Cerebellum (tissue), 4 donors: ENCODE measurements at places on chromosomes 3 and 15. TPM values are rescaled to one million over a fixed set of nuclear protein-coding genes. Genes with fewer than 3 reads are reported as not detected.

The EEFSEC gene
- total RNA-seq: 5.8 TPM

The SERINC4 gene
- total RNA-seq: not detected

The ISLR2 gene
- total RNA-seq: 104 TPM

The JMJD7 gene
- 1.6 TPM for total RNA-seq

The MESP2 gene
- 0.27 TPM for total RNA-seq

The CPN2 gene
- not detected for total RNA-seq

The FAIM gene
- total RNA-seq: 14.2 TPM

The GHSR gene
- total RNA-seq: not detected

The DUOXA2 gene
- total RNA-seq: not detected

- DNase-seq: no peak
These were observed 321.5 kb upstream of the CBLB start for GRCh38 chr3:106190296-106190695.

- DNase-seq: peak; percentile 48
These were observed 84.6 kb downstream of the CD47 start for GRCh38 chr3:108006077-108006771.

GRCh38 chr15:68389041-68389930, 42.7 kb downstream of the ITGA11 start:
- no peak for DNase-seq

- no peak for DNase-seq
These were observed 7.1 kb upstream of the HCN4 start for GRCh38 chr15:73375755-73376305.

- no peak for DNase-seq
These were observed 13.2 kb upstream of the LARP6 start for GRCh38 chr15:70866982-70867641.

DNA sequence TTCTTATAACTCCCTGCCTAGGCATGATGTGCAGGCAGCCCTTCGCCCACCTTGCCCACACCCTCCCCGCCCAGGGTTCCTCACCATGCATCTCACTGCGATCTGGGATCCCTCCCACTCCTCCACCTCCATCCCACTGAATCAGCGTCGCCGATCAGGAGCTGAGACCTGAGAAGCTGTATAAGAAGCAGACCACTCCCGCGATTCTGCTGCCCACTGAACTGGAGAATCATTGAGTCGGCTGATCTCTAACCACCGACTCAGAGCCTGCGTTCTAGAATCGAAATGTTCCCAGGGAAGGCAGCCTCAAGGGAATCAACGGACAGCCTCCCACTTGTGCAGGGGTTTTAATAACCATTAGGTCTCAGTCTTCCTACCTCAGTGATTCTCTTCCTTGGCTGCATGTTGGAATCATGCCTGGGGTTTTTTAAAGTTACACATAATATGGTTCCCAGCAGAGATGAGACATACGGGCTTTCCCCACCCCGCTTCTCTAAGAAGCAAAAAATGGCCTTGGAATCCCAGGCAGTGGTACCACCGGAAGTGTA, 60.2 kb downstream of the TMEM44 start:
- DNase-seq: no peak

DNA sequence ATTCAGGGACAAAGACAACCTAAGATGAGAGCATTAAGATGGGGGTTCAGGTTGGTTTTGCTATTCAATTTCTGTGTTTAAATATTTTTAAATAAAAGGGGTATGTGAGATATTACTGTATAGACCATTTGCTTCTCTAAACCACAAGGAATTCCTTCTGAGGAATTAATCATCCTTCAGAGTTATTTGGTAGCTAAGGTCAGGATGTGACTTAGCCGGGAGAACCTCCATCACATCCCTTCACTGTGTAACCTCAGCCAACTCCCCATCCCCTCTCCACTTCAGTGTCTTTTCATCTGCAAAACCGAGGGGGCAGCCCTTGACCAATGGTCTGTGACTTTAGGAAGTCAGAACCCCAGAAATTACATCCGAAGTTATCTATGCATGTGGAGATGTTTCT, 48.7 kb upstream of the SKOR1 start:
- DNase-seq: no peak

GRCh38 chr15:68340726-68341671, 63.5 kb downstream of the FEM1B start:
- DNase-seq: no peak

DNA sequence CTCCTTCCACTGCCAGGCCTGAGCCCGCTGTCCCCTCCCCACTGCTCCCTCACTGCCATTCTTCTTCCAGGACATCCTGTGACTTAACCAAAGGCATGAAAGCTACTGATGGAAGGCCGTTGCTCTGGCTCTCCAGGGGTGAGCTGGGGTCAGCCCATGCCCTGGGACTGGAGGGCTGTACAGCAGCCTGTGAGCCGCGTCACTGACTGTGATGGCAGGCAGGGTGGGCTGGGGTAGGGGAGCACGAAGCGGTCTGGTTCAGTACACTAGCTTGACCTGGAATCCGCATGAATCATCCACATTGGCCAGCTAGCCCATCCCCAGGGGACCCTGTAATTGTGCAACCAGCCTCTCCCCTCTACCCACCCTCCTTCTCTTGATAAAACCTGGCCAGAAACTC, 30.8 kb downstream of the CORO2B start:
- DNase-seq: no peak

DNA sequence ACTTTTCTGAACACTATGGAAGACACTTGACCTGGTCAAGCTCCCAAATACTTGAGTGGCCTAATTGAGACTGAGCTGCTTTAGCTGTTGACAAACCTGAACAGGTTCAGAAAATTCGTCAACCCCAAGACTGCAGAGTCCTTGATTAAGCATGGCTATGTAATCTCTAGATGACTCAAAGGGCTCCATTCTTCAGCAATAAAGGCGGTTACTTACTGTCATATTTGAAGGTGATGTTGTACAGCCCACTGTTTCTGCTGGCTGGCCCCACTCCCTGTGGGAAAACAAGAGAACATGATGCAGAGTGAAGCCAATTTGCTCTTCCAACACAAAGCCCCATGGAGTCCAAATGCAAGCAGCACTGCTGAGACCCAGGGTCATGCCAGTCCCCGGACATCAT, 45.1 kb downstream of the IL17RD start:
- no peak for DNase-seq

- peak; percentile 90 for DNase-seq
These were observed at the start of gene RAD18 for GRCh38 chr3:8963137-8963853. Gene RAD18, minus strand, starts transcription at chr3:8963472. Its CDS starts 87 bp downstream, at chr3:8963385.

DNA sequence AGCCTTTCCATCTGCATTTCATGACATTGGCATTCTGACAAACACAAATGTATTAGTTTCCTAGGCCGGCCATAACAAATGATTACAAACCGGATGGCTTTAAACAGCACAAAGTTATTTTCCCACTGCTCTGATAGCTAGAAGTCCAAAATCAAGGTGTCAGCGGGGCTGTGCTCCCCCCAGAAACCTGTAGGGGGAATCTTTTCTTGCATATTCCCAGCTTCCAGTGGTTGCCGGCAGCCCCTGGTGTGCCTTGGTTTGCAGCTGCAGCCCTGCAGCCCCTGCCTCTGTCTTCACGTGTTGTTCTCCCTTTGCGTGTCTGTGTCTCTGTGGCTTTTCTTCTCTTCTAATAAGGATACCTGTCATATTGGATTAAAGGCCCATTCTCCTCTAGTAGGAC, 79.0 kb upstream of the CDV3 start:
- DNase-seq: no peak

GRCh38 chr3:155646128-155646527, 98.7 kb downstream of the PLCH1 start:
- no peak for DNase-seq

DNA sequence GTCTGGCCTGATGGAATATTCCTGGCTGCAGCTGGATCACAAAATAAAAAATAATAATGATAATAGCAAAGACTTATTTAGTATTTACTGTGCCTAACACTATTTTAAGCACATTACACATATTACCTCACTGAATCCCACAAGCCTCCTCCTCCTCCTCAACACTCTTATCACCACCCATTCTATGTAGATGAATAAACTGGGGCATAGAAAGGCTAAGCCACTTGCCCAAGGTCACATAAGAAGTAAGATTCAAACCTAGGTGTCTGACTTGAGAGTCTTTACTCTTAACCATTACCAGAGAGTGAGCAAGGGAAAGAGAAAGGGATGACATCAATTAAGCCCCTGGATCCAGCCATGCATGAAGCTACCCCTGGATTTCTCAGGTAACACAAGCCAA, 493.1 kb downstream of the SHQ1 start:
- no peak for DNase-seq

GRCh38 chr3:151789853-151790463, 24.0 kb upstream of the AADAC start:
- no peak for DNase-seq
